GM23248 (cell line): ENCODE measurements at places on chromosomes 5 and 9.

DNA sequence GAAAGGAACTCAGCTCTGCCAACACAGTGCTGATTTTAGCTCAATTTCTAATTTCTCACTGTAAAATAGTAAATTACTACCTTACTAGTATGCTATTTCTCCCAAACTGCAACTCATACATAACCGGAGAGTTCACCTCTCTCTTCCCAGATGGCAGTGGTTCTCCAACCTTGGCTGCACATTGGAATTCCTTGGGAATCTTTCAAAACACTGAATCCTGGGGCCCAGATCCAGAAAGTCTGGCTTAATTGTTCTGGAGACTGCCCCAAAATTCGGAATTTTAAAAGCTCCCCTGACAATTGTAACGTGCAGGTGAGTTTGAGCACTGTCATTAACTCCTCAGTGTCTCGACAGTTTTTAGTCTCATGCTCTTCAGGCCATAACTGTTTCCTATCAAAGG lies 100.3 kb downstream of the SLC1A3 start:
- H3K4me3 ChIP-seq, result no peak overlapping the region
- DNase-seq, result no peak
- no peaks in the 10 kb centered on the region for H3K4me1 ChIP-seq
- H3K27me3 ChIP-seq, result peaks cover 13% of the 10 kb centered on the region; the same call in 1 of the 2 replicates

DNA sequence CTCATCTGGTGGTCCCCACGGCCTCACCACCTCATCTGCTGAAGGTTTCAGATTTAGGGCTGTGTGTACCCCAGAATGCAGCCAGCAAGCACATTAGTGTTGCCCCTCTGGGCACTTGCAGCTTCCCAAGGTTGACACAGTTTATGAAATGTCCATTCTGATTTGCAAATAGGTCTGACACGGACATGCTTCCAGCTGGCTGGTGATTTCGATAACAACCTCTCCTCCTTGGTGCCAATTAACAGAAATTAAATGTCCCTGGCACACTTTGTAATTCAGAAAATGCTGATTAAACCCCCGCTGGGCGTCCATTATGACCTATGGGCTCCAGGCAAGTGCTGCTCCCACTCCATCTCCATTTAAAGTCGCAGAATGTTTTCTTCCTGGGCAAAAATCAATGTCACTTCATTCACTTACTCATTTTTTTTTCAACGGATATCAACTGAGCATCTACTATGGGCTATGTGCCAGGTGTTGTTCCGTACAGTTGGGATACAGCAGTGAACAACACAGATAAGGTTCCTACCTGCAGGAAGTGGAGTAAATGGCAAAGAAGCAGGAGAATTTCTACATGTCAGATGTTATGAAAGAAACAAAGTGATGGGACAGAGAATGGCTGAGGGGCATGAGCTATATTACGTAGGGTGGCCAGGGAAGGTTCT lies 32.0 kb downstream of the PLAC8L1 start:
- H3K27me3 ChIP-seq, result peaks cover 32% of the 10 kb centered on the region
- no peaks in the 10 kb centered on the region for H3K36me3 ChIP-seq
- no peak overlapping the region for H3K27ac ChIP-seq
- no peak overlapping the region for H3K4me3 ChIP-seq
- DNase-seq, result no peak

DNA sequence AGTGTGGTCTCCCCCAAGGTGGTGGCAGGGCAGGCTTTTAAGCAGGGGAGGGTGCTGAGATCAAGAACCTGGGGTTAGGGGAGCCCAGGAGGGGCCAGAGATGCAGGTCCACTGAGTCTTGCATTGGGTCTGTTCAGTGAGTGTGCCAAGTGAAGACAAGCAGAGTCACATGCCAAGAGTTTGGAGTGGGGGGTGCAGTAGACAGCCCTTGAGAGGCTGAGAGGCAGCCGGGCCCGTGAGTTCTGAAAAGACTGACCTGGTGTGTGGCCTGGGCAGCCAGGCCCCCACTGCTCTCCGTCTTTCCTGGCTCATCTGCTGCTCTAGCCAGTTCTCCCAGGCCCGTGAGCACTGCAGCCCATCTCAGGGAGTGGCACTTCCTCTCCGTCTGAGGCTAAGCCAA lies 120.0 kb downstream of the DAB2IP start:
- H3K36me3 ChIP-seq, result peaks cover 17% of the 10 kb centered on the region
- H3K4me3 ChIP-seq, result no peak overlapping the region
- no peak overlapping the region for H3K27ac ChIP-seq
- H3K27me3 ChIP-seq, result no peaks in the 10 kb centered on the region

DNA sequence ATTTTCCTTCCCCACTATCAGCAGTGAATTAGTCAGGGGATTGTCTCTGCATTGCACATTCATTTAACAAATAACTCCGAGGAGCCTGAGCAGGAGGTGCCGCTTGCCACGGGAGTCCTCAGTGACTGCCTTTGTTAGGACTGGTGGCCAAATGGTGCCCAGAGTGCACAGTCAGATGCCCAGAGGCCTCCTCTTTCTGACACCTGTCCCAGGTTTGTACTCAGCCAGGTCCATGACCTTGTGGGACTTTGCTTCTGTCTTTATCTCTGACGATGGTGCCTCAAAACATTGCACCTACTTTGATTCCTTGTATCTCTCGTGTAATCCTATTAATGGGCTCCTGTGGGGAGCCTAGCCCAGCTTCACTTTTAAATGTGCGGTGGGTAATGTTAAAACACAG lies 4.3 kb downstream of the SRD5A1 start:
- no peak for DNase-seq
- 0 out of 2 replicates have a peak, but pooled peaks cover 2% of the 10 kb centered on the region for H3K36me3 ChIP-seq
- H3K27me3 ChIP-seq, result no peaks in the 10 kb centered on the region
- no peak overlapping the region for H3K27ac ChIP-seq
- peaks cover 6% of the 10 kb centered on the region; the same call in 1 of the 2 replicates for H3K4me1 ChIP-seq
- H3K4me3 ChIP-seq, result no peak overlapping the region

GRCh38 chr5:77398458-77398857 lies 93.7 kb downstream of the WDR41 start:
- H3K27ac ChIP-seq, result no peak overlapping the region
- H3K36me3 ChIP-seq, result no peaks in the 10 kb centered on the region
- DNase-seq, result no peak
- H3K4me3 ChIP-seq, result no peak overlapping the region
- peaks cover 11% of the 10 kb centered on the region for H3K4me1 ChIP-seq
- H3K27me3 ChIP-seq, result no peaks in the 10 kb centered on the region

- H3K36me3 ChIP-seq, result no peaks in the 10 kb centered on the region
- DNase-seq, result no peak
- no peaks in the 10 kb centered on the region; the same call in 1 of the 2 replicates for H3K27me3 ChIP-seq
- no peaks in the 10 kb centered on the region for H3K4me1 ChIP-seq
- no peak overlapping the region for H3K27ac ChIP-seq
Measured at GRCh38 chr9:119986205-119986604, 593.8 kb downstream of the CDK5RAP2 start.

DNA sequence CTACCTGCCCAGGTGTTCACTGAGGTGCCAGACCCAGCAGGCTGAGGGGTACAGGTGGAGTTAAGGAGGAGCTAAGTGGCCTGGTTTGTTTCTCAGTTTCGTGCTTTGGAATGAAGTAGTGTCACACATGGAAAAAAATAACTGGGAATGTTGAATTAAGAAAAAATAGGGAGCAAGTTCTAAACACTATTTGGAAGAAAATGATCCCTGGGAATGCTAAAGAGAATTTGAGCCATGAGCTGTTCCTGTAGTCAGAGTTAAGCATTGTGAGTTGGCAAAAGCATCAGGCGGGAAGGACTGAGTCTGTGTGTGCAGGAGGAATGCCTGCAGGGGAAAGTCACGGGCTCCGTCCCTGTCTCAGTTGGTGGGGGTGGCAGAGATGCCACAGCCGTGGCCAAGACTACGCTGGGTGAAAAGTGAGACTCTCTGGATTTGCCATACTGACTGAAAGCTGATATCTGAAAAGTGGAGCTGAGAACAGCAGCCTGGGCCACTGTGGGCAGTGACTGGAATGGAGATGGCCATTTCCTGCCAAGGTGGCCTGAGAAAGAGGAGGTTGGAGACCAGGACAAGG lies 37.0 kb downstream of the SYK start:
- no peak overlapping the region for H3K27ac ChIP-seq
- no peaks in the 10 kb centered on the region; the same call in 1 of the 2 replicates for H3K27me3 ChIP-seq
- no peaks in the 10 kb centered on the region for H3K36me3 ChIP-seq
- no peak for DNase-seq
- no peak overlapping the region for H3K4me3 ChIP-seq

DNA sequence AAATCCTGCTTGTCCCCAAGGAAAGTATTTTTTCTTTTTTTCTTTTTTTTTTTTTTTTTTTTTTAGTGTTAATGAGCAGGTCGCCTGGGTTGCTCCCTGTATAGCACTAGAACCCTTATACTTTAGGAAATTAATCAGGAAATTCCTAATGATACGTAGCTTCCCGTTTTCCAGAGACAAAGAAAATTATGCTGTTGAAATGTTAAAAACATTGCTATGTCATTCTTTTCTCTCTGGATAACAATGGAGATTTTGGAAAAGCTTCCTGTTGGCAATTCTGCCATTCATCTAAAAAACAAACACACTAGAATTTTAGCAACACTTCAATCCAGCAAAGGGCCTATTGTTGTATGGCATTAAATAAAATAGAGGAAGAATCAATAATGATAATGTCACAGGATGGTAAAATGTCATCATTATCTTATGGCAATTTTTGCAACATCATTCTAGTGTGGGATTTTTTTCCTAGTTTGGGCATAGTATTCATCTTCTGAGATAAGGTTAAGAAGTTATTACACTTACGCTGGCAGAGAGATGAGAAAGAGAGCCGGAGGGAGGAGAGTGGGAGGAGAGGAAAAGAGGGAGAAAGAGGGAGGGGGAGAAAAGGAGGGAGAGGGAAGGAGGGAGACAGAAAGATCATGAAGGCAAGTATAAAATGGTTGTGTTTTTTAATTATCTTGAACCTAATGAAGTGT lies 315.8 kb upstream of the PDE4D start:
- no peak overlapping the region for H3K27ac ChIP-seq
- no peaks in the 10 kb centered on the region; the same call in 1 of the 2 replicates for H3K36me3 ChIP-seq
- no peak for DNase-seq
- no peak overlapping the region for H3K4me3 ChIP-seq
- H3K27me3 ChIP-seq, result peaks cover 14% of the 10 kb centered on the region; the same call in 1 of the 2 replicates

DNA sequence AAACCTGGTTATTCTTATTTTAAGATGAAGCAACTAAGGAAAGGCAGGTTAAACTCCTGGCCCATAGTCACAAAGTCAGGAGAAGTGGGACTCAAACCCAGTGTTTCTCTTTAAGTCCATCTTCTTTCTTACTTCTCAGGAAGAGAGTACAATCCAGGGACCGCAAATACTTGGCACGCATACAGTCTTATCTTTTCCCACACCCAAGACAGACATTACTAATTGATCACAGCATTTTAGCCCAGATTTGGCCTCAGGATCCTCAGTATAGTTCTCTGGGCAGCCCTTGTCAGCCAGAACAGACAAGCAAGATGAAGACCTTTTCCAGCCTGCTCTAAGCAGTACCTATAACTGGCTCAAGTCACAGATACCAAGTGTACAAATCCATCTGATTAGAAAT lies 125.5 kb upstream of the RAI14 start:
- no peaks in the 10 kb centered on the region for H3K36me3 ChIP-seq
- H3K4me1 ChIP-seq, result peaks cover 34% of the 10 kb centered on the region
- no peak for DNase-seq
- H3K4me3 ChIP-seq, result no peak overlapping the region
- H3K27ac ChIP-seq, result no peak overlapping the region
- no peaks in the 10 kb centered on the region for H3K27me3 ChIP-seq

GRCh38 chr5:136424835-136425584 lies 59.7 kb upstream of the TRPC7 start:
- H3K36me3 ChIP-seq, result no peaks in the 10 kb centered on the region
- H3K27me3 ChIP-seq, result peaks cover 12% of the 10 kb centered on the region; the same call in 1 of the 2 replicates
- peak; percentile 79 for DNase-seq
- no peak overlapping the region for H3K27ac ChIP-seq
- H3K4me3 ChIP-seq, result no peak overlapping the region

GRCh38 chr5:176365351-176366231 lies at the start of gene ARL10:
ARL10 (plus strand) TSS chr5:176365487; CDS start chr5:176365564, 77 bp downstream.
- peak; percentile 81 for DNase-seq
- peak within 1 kb of the TSS; percentile 74 for H3K27ac ChIP-seq
- H3K27me3 ChIP-seq, result no peaks in the 10 kb centered on the region
- H3K36me3 ChIP-seq, result 0 out of 2 replicates have a peak, but pooled peaks cover 7% of the 10 kb centered on the region

DNA sequence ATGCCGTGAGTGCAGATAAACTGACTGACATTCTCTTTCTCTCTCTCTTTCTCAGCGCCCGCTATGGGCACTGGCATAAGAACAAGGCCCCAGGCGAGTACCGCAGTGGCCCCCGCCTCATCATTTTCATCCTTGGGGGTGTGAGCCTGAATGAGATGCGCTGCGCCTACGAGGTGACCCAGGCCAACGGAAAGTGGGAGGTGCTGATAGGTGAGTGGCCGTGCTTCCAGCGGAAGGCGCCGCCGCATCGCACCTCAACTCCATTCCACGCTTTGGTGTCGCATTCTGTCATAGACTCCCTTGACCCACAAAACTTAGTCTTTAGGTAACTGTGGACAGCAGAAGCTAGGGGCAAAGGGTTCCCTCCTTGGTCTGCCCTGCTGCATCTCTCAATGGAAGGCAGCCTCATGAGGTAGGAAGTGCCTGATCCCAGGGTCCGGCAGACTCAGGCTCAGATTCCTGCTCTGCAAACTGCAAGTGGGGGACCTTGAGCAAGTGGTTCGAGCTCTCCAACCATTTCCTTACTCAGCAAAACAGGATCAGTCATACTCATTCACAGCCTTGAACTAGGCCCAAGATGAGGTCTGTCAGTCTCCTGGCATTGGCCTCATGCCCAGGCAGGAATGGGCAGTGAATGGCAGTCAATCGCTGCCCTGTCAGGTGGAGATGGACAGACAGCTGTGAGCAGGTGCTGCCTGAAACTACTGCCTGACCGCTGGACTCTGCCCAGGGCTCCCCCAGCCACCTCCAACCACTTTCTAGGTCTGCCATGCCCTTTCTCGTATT lies 24.2 kb upstream of the CFAP157 start:
- no peak for DNase-seq
- no peak overlapping the region for H3K4me3 ChIP-seq
- peaks cover 11% of the 10 kb centered on the region for H3K4me1 ChIP-seq
- H3K36me3 ChIP-seq, result peaks cover 14% of the 10 kb centered on the region; the same call in 1 of the 2 replicates
- no peaks in the 10 kb centered on the region for H3K27me3 ChIP-seq

- H3K4me1 ChIP-seq, result peaks cover 36% of the 10 kb centered on the region
- peak within 1 kb of the TSS; percentile 96 for H3K27ac ChIP-seq
- H3K36me3 ChIP-seq, result no peaks in the 10 kb centered on the region
- peak; percentile 79 for DNase-seq
Measured at GRCh38 chr9:18473652-18474279, at the start of gene ADAMTSL1. ADAMTSL1 (plus strand) TSS chr9:18474153; CDS start chr9:18474233, 80 bp downstream.

DNA sequence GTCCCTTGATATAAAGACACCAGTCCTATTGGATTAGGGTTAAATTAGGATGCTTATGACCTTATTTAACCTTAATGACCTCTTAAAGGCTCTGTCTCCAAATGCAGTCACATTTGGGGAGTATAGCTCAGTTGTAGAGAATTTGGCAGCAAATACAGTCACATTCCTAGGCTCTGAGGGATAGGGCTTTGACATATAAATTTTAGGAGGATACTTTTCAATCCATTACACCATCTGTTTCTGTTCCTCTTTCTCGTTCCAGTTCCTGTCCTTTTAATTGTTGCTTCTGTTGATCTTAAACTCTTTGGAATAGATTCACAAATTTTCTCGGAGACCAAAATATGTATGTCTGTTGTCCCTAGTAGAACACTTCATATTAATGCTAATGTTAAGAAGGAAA lies 390.0 kb upstream of the PCSK5 start:
- no peak for DNase-seq
- no peaks in the 10 kb centered on the region for H3K27me3 ChIP-seq
- no peak overlapping the region for H3K27ac ChIP-seq

GRCh38 chr5:133925866-133926488 lies 42.4 kb downstream of the C5orf15 start:
- H3K36me3 ChIP-seq, result no peaks in the 10 kb centered on the region
- H3K4me3 ChIP-seq, result no peak overlapping the region
- no peak for DNase-seq
- H3K27ac ChIP-seq, result no peak overlapping the region

GRCh38 chr5:123116058-123116457 lies 27.0 kb downstream of the PRDM6 start:
- peaks cover 42% of the 10 kb centered on the region for H3K4me1 ChIP-seq
- no peaks in the 10 kb centered on the region for H3K27me3 ChIP-seq
- H3K36me3 ChIP-seq, result no peaks in the 10 kb centered on the region
